Cardiac septum (tissue), 1 donor: ENCODE measurements at places on chromosomes 1 and 21. TPM values are rescaled to one million over a fixed set of nuclear protein-coding genes. Genes with fewer than 3 reads are reported as not detected.

ADGRL4 gene
- total RNA-seq, result 23.5 TPM

GBP6 gene
- total RNA-seq, result not detected

KANK4 gene
- total RNA-seq, result 0.16 TPM

DEPDC1 gene
- 0.19 TPM for total RNA-seq

GRCh38 chr1:14392859-14393365 is 205.6 kb upstream of the KAZN start:
- no peak for DNase-seq

GRCh38 chr1:94000510-94001282 is 91.5 kb upstream of the GCLM start:
- DNase-seq, result no peak

DNA sequence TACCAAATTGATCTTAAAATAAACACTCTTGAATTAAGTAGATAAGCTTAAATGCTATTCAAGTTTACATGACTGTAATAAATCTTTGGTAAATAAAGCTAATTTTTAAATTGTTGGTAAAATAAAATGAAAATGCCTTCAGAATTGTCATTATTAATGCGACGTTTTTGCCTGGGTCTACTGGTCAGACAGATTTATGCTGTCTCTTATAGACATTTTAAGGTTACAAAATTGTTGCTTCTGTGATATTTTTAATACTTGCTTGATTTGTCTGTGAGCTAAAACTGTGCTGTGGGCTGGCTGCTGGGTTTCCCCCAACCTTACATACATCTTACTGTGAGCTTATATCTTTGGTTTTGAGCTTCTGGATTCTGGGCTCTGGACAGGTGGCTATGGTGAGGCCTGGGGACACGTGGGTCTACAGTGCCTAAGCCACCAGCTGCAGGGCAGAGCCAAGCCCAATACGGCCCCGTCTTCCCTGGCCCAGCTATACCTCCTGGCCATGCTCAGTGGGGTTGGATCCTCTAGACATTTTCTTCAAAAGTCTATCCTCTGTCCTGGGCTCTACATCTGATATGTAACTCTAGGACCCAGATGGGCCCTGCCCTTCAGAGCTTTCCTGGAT is 81.4 kb downstream of the ETS2 start:
- DNase-seq, result no peak

- no peak for DNase-seq
Observed at GRCh38 chr1:156836041-156836654, 19.5 kb upstream of the SH2D2A start.

DNA sequence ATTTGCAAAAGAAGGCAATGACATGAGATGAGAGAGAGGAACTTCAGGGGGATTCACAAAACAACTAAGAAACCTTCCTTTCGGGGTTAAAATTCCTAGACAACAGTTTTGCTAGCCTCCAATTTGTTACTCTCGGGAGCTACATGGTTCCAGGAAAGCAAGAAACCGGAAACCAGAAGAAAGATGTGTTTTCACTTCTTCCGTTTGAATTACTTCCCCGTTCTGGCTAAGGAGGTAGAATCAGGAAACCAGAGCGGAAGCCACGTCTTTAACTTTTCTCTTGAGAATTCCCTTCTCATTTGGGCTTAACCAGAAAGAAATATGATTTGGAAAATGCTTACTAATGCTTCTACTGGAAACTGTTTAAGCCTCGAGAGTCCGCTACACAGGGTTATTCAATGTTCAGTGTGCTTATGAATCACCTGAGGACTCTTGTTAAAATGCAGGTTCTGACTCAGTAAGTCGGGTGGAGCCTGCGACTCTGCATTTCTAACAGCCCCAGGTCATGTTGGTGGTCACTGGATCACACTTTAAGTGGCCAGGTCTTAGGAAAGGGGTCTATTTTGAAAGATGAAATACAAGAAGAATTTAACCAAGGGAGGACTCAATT is 43.5 kb upstream of the MCOLN3 start:
- DNase-seq, result no peak

DNA sequence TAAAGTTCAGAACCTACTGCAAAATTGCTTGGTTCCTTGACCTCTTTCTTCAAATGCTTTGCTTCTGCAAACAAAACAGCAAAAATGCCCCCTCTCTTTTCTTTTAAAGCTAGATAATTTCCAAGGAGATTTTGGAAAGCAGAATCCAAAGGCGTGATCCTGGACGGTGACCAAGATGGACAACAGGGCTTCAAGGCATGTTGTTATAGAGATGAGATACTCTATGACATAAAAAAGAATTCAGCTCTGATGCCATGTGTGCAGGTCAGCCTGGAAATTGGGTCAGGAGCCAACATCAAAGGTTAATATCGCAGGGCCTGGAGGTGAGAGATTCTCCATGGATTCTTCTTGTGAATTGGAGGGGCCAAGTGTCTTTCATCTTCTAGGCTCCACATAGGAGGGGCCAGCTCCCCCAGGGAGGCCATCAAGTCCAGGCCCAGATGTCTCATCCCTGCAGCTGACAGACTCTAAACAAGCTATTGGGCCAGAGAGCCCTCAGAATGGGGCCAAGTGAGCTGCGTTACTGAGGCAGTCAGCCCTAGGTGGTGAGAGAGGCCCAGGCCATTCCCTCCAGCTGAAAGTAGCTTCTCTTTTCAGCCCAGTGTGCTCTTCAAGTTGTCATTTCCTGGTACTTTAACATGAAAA is 45.5 kb downstream of the NMNAT2 start:
- no peak for DNase-seq

DNA sequence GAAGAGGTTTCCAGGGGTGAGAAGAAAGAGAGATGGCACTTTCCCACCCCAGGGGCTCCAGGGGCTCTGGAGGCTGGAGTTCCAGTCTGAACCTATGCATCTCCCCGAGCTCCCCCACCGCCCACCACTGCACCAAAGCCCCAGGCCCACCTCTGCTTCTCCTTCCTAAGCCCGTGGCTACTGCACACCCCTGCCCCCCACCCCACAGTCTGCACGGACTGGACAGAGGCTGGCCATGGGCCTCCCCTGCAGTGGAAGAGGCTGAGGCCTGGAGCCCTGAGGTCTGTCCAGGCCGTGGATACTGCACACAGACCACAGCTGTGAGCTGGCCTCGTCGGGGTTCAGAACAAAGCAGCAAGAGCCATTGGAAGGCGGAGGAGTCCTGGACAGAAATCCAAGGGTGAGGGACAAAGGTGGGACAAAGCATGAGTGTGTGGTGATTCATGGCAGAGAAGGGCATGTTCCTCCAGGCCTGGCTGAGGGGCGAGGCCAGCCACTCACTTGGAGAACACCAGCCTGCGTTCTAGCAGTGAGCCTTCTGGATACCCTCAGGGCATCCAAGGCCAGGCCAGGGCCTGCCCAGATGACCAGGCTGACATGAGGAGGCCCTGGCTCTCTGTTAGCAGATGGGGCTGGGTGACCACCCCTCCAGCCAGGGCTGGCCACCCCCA is 244.8 kb upstream of the VAMP3 start:
- DNase-seq, result no peak

DNA sequence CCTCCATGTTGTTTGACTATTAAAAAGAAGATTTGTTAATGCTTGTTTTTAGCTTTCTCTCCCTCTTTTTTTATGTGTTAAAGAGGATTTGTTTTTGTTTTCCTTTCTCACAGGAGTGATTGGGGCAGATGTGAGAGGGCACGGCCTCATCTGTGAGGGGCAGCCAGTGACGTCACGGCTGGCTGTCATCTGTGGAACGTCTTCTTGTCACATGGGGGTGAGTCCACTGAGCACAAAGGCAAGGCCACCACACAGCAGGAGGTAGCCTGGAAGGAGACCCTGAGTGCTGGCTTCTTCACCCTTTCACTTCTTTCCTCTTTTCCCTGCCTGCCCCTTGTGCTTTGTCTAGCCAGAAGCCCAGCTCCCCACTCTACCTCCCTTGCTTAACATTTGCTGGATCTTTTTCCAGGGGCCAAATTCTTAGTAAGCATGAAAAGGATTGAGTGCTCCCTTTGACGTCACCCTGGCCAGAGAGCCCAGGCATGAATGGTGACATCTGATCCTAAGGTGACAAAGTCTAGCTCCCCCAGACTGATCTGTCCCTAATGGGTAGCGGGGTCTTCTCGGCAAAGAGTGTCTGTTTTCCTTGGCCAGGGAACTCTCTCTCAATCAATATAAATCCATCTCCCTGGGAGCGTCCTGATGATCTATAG is 257.2 kb downstream of the FGGY start:
- DNase-seq, result no peak

DNA sequence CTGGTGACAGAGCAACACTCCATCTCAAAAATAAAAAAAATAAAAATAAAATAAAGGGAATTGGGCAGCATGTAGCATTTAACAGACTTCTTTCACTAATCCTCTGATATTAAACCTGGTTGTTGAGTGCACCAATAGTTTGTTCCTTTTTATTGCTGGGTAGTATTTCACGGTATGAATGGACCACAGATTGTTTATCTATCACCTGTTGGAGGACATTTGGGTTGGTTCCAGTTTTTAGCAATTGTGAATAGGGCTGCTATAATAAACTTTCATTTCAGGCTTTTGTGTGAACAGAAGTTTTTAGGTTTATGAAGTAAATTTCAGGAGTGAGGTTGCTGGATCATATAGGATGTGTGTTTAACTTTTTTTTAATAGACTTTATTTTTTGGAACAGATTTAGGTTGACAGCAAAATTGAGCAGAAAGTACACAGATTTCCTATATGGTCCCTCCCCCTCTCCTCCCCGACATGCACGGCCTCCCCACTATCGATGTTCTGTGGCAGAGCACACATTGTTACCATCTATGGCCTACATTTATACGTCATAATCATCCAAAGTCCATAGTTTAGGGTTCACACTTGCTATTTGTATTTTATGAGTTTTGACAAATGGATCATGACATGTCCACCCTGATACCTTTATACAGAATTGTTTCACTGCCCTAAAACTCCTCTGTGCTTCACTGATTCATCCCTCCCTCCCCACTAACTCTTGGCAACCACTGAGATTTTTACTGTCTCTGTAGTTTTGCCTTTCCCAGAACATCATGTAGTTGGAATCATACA is 66.1 kb upstream of the TMPRSS2 start:
- DNase-seq, result no peak

DNA sequence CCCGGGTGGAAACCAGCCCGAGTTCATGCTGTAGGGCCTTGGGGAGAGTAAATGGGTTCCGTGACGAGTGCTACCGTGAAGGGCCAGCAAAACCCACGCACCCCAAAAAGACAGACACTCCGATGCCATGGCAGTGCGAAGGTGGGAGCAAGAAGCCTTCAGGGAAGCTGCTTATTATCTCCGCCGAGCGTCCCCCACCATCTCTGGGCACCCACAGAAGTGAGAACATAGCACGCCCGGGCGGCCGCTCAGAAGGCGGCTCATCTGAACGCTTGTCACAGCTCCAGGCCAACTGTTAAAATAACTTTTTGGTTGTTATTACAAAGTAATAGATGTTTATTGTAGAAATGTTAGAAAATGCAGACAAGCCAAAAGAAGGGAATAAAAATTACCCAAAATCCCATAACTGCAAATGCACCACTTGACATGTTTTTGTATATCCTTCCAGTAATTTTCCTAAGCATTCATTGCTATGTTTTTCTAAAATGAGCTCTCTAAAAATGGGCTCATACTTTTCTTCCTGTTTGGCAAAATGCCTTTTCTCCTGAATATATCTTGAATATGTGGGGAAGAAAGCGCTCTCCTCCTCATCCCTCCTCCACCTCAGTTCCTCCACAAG is 234.9 kb downstream of the NPHP4 start:
- DNase-seq, result peak; percentile 44

DNA sequence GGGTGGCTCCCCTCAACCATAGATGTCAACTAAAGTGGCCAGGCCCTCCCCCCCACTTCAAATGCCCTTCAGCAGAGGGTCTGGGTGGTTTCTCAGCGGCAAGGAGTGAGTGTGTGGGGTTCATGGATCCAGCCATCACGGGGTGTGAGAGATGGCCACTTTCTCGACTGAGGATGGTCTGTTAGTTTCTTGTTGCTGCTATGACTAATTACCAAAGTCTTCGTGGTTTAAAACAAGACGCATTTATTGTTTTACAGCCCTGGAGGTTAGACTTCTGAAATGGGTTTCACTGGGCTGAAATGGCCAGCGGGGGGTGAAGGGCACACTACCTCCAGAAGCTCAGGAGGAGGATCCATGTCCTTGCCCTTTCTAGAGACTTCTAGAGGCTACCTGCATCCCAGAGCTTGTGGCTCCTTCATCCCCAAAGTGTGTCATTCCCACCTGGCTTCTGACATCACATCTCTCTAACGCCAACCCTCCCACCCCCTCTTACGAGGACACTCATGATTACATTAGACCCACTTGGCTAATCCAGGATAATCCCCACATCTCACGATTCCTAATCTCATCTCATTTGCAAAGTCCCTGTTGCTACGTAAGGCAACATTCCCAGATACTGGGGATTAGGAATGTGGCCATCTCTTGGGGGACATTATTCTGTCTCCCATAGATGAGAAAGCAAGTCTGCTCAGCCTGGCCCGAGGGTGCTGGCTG is 53.0 kb downstream of the EPHB2 start:
- no peak for DNase-seq

DNA sequence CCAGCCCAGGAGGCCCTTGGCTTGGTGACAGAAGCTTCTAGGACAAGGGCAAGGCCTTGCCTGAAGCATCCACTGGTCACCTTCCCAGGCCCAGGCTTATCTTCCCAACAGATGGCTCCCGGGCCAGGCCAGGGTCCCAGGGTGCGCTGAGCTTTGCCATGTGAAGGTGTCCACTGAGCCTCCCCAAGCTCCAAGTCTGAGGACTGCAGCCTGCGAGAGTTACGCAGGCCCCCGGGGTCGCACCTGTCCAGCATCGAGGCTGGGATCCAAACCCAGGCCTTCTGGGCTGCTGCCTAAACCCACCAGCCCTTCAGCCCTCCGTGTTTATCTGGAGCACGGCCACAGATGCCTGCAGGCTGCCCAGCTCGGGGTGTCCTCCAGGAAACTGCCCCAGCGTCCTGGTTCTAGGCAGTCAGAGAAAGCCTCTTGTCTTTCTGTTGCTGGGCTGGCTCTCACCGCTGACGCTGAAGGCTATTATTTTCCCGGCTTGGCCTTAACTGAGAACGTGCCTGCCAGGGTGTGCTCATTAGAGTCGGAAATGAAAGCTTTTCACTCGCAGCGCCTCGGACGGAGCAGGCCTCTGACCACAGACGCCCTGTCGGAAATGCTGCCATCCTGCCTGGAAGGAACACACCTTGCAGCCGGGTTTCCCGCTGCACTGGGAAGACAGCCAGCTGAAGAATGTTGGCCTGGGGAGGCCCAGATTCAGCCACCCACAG is 71.4 kb downstream of the MEGF6 start:
- DNase-seq, result no peak

DNA sequence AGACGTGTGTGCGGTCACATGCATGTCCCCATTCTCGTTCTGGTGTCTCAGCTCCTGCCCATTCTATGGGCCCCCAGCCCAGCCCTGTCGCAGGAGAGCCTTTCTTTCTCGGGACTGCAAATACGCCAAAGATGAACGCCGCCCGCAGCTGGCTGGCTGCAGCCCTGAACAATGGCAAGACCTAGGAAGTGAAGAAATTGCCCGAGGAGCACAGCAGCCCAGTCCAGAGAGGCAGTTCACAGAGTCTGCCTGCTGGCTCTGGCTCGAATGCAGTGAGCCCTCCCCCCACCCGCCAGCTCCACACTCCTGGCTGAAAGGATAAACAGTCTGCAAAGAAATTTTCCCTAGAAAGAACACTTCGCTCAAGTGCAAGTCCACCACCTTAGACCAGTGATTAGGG is 23.3 kb downstream of the PAX7 start:
- DNase-seq, result no peak

GRCh38 chr1:156738407-156738806 is 2.5 kb downstream of the MRPL24 start:
- DNase-seq, result no peak

- no peak for DNase-seq
Observed at GRCh38 chr21:45102391-45102932, 28.1 kb downstream of the ADARB1 start.

- no peak for DNase-seq
Observed at GRCh38 chr1:224245188-224245587, 62.1 kb downstream of the DEGS1 start.

- DNase-seq, result no peak
Observed at GRCh38 chr1:156502391-156502893, 1.9 kb upstream of the MEF2D start.
